ENCODE measurements at places on chromosomes 13 and 19.

DNA sequence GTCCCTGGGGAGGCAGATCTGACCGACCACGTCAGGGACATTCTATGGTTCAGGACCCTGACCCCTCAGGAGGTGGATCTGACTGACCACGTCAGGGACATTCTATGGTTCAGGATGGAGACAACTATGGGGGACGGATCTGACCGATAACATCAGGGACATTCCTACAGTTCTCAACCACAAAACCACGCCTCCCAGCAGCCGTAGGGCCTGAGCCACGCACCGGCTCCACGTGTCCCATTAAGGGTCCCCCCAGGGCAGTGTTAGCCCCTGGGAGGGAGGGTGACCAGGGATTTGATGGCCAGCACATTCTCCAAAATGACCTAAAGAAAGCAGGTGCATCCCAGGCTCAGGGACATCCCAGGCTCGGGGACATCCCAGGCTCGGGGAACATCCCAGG is 49.0 kb upstream of the C13orf46 start:
- DNase-seq: no peak

DNA sequence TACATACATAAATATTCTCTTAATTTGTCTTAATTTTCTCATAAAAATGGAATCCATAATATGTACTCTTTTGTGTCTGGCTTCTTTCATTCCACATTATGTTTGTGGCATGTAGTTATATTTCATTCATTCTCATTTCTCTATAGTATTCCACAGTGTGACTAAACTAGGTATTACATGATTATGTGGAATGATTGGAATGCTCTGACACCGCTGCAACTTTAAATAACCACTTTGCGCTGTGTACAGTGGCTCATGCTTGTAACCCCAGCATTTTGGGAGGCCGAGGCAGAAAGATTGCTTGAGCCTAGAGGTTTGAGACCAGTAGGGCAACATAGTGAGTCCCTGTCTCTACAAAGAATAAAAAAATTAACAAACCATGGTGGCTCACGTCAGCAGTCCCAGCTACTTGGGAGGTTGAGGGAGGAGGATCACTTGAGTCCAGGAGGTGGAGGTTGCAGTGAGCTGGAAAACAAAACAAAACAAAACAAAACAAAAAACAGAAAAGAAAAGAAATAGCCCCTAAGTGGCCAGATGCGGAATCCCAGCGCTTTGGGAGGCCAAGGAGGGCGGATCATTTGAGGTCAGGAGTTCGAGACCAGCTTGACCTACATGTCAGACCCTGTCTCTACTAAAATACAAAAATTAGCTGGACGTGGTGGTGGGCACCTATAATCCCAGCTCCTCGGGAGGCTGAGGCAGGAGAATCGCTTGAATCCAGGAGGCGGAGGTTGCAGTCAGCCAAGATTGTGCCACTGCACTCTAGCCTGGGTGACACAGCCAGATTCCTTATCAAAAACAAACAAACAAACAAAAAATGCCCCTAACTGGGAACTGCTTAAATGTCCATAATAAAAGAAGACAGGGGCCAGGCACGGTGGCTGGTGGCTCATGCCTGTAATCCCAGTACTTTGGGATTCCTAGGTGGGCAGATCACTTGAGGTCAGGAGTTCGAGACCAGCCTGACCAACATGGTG is 8.0 kb upstream of the SAE1 start:
- DNase-seq: peak; percentile 50

DNA sequence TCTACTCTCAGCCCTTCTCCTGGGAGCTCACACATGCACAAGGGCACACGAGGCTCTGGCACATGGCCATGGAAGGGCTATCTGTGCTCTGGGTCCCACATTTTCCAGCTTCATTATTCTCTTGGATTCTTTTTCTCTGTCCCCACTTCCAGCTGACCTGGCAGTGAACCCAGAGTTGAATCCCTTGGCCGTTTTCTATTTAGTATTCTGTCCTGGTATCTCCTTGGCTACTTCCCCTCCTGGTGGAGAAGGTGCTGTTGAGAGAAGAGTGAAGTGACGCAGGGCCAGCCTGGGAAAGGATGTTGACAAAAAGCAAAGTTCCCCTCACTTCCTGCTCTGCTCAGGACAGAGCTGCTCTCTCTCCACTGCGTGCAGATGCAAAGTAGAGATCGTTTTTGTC is 303.1 kb downstream of the IRS2 start:
- no peak for DNase-seq

- DNase-seq: no peak
Observed at GRCh38 chr13:26558074-26558805, 757 bp downstream of the WASF3 start.

DNA sequence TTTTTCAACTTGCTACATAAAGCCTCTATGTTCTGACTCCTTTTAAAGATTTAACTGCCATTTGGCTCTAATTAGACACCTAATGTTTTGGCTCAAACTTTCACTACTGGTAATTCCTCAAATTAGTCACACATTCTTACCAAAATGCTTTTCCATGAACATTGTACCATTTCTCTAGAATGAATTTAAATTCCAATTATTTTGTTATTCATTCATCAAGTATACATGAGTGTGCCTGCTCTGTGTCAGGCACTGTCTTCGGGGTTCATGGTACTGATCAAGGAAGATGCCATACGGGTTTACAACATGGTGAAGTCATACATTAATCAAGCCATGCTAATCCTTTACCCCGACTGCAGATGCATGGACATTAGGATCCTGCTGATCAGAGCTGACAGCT is 69.1 kb upstream of the POSTN start:
- no peak for DNase-seq

- no peak for DNase-seq
Observed at GRCh38 chr19:30362156-30362754, 9.9 kb upstream of the ZNF536 start.

DNA sequence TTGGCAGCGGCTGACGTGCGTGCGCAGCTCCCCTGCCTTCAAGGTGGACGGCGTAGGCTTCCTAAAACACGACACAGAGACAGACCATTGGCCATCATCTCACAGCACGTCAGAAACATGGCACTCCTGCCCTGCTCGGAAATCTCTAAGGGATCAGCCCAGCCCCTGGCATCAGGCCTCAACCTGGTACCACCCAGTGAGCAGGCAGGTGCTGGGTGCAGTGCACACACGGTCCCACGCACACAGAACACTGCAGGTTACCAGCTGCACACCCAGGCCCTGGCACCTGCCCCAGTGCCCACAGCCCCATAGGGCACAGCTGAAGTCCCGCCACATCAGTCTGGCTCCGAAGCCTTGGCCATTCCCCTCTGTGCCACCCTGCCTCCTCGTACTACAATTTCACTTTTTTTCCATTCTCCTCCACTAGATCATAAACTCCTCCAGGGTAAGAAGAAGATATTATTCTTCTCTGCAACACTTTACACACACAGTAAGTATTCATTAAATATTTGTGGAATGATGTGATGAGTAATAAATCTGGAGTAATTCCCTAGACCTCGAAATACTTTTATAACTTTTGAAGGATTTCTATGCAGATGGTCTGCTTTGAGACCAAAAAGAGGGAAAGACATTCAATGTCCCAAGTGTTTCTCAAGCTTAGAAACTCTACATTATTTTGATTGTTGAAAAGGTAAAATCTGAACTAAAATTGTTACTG is 156.4 kb downstream of the COL4A1 start:
- no peak for DNase-seq

DNA sequence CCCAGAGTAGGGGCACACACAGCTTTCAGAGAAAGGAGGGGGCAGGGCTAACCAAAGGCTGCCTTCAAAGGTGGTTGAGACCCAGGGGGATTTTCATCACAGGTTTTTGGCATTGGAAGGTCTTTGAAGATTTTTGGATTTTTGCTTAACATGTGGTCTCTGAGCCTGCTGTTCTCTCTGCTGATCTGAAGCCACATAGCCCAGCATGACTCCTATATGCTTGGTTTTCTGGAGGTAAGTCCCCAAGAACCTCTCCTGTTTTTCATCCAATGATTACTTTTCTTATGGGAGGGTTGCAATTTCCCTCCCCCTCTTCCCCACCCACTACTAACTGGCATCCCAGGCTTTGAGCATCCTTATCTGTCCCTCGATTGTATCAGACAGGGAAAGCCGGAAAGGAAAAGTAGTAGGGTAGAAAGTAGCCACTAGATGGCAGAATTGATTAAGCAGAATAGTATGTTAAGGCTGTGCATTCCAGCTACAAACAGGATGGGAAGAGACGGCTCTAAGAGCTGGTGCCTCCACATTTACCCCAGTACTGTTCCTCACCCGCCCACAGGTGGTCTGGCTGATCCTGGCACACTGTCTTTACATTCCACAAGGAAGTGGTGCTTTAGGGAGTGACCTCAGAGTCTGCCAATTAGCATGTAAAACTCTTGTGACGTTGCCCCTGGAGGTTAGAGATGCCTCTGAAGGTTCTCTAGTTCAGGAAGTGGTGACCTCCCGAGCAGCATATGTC is 218.9 kb upstream of the EDNRB start:
- peak; percentile 52 for DNase-seq

DNA sequence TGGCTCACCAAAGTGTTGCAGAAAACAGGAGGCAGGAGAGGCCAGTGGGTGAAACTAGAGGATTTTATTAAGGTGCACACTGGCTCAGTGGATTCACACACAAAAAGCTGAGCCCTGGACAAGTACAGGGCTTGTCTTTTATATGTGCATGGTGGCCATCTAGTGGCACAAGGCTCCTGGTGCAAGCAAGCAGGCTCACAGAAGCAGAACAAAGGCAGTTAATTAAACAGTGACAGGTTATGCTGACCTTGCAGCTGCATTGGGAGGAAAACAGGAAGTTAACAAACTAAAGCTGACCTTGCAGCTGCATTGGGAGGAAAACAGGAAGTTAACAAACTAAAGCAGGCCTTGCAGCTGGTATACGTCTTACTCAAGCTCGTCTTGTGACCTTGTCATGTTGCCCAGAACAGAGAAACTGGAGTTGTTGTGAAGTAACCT is 65.3 kb upstream of the ZNF681 start:
- peak; percentile 40 for DNase-seq

DNA sequence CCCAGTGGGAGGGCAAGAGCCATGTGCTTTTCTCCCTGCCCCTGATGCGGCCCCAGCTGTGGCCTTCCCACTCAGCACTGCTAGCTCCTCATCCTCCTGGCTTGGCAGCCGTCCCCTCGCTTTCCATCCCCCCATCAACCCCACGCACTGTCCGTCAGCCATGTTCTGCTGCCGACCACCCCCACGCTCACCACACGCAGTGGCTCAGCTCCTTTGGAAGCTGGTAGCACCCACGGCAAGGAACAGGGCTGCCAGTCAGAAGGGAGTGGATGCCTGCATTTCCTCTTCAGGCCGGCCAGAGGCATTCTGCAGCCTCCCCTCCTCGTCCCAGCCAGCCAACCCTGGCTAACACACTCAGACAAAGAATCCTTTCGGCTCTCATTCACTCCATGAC is 6.3 kb downstream of the CALM3 start:
- DNase-seq: no peak

GRCh38 chr13:27379694-27380641 is 44.5 kb upstream of the GTF3A start:
- peak; percentile 39 for DNase-seq

GRCh38 chr13:91375116-91375729 is 23.2 kb upstream of the GPC5 start:
- DNase-seq: no peak

DNA sequence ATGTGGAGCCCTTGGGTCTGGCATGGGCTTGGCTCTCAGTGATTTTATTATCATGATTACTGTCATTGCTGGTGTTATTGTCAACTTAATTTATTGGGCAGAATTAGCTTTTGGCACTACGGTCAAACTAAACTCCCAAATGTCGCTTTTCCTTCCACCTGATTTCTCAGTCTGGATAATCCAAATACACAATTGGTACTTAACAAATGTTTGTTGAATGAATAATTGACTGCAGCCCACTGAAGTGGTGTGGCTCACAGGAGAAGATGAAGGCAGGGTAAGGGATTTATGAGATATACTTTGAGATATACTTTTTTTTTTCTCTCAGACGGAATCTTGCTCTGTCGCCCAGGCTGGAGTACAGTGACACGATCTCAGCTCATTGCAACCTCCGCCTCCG is 1.5 kb downstream of the COLGALT1 start:
- DNase-seq: no peak

- no peak for DNase-seq
Observed at GRCh38 chr19:13765395-13766094, 1.2 kb downstream of the MRI1 start.
